ENCODE measurements at places on chromosomes 5 and 9.

- DNase-seq: no peak
These were observed 15.0 kb upstream of the MRNIP start for GRCh38 chr5:179873588-179874110.

GRCh38 chr5:149583394-149583793, 2.1 kb downstream of the ARHGEF37 start:
- DNase-seq: no peak

DNA sequence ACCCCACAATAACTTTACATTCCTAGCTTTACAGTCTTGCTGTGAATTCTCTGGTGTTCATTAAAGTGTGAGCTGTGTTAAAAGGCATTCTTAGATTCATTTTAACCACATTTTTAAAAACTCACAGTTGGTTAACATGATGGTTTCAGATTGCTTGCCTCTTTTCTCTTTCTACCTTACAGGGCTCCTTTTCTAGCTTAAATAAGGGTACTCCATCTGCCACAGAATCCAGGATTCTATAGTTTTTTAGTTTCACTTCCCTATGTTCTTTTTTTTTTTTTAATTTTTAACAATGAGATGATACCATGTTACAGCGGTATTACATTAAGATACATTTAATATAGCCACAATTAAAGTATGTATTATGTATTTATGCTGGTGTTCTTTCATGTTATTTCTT, 3.9 kb upstream of the FBXO4 start:
- DNase-seq: no peak

- DNase-seq: no peak
These were observed 127.5 kb upstream of the IRX4 start for GRCh38 chr5:2009986-2010914.

GRCh38 chr5:116542619-116543018, 32.0 kb downstream of the SEMA6A start:
- DNase-seq: no peak

GRCh38 chr5:179060116-179061008, at the start of gene ZNF354C:
ZNF354C (plus strand) TSS chr5:179060373; CDS start chr5:179062069, 1,696 bp downstream.
- DNase-seq: peak; percentile 77

DNA sequence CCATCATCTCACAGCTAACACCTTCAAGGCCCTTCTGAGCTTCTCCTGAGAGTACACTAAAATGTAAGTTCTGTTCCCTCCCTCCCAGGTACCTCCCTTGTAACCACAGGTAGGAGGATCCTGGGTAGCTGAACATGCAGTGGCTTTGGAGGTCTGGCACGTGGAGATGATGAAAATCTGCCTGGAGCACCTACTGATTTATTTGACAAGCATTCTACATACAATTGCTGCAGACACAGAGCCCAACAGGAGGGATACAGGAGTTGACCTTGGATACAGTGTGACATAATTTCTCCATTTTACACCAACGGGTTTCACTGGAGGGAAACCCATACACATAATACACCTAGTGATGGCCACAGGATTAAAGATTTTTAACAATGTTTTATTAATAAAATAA, 478.7 kb downstream of the SEMA5A start:
- no peak for DNase-seq

- DNase-seq: no peak
These were observed 6.4 kb upstream of the JMY start for GRCh38 chr5:79229357-79230174.

DNA sequence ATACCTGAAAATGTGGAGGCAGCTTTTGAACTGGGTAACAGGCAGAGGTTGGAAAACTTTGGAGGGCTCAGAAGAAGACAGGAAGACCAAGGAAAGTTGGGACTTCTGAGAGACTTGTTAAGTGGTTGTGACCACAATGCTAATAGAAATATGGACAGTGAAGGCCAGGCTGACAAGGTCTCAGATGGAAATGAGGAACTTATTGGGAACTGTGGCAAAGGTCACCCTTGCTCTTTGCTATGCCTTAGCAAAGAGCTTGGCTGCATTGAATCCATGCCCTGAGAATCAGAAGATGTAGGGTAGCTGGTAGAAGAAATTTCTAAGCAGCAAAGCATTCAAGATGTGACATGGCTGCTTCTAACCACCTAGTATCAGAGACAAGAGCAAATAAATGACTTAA, 244.4 kb upstream of the ADRA1B start:
- DNase-seq: no peak

- DNase-seq: no peak
These were observed 227.6 kb upstream of the IRX4 start for GRCh38 chr5:2110137-2110933.

DNA sequence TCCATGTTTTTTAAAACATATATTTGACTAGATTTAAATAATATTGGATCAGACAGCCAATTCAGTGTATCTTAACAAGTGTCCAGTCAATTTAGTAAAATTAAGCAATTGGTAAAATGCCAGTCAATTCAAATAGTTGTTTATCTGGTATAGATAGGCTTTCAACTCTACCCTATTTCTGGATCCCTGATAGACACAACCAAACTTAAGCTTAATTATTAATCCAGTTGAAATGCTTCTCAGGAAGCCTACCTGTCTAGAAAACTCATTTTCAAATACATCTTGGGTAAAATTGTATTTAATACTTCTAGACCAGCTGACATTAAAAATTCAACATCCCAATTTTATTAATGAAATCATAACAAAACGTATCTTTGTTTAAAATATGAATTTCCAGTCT, 710.8 kb upstream of the GRAMD2B start:
- no peak for DNase-seq

DNA sequence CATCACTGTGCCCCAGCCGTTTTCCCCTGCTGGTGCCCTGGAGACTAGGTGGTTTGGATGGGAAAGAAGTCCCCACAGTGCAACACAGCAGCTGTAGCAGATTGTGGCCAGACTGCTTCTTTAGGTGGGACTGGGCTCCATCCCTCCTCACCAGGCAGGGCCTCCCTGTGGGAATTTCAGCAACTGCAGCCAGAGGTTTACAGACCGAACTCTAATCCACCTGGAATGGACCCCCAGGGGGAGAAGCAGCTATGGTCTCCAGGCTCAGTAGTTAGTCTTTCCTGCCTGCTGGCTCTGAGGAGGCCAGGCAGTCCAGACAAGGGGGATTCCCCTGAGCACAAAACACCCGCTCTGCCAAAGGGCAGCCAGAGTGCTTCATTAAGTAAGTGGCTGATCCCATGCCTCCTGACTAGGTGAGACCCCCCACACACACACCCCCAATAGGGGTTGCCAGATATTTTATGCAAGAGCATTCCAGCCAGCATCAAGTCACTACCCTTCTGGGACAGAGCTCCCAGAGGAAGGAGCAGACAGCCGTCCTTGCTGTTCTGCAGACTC, 188.9 kb downstream of the SGCD start:
- DNase-seq: no peak

GRCh38 chr5:68452286-68452685, 236.7 kb downstream of the PIK3R1 start:
- no peak for DNase-seq

DNA sequence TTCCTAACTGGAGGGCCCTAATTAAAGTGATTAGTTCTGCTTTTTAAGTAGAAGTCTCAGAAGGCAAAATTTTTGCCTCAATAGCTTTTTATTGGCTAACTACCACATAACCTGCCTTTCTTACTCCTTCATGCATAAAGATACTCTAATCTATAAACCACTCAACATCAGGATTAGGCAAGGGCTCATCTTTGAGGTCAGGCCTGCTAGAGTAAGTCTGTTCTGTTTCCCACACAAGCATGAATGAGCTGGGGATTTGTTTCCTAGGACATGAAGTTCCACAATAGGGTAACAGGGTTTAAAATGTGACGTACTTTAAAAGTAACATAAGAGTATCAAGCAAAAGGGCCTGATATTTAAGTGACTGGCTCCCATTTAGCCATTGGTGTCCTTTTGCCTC, 522.7 kb upstream of the TYRP1 start:
- no peak for DNase-seq

GRCh38 chr9:33676746-33677505, 118.4 kb upstream of the PRSS3 start:
- peak; percentile 3 for DNase-seq

DNA sequence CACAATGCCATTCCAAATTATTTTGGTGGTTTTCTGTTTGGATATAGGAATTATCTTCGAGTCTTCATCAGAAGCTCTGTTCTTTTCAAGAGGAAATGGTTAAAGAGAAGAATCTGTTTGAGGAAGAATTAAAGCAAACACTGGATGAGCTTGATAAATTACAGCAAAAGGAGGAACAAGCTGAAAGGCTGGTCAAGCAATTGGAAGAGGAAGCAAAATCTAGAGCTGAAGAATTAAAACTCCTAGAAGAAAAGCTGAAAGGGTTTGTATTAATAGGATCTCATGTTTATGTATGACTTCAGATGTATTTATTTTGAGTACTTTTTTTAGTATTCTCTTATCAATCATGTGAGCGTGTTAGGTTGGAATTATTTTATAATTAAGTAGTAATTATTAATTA, 15.0 kb downstream of the HMMR start:
- no peak for DNase-seq

- DNase-seq: no peak
These were observed 188.7 kb downstream of the EBF1 start for GRCh38 chr5:158910782-158911692.

- no peak for DNase-seq
These were observed 9.8 kb upstream of the TLX3 start for GRCh38 chr5:171299228-171299627.

DNA sequence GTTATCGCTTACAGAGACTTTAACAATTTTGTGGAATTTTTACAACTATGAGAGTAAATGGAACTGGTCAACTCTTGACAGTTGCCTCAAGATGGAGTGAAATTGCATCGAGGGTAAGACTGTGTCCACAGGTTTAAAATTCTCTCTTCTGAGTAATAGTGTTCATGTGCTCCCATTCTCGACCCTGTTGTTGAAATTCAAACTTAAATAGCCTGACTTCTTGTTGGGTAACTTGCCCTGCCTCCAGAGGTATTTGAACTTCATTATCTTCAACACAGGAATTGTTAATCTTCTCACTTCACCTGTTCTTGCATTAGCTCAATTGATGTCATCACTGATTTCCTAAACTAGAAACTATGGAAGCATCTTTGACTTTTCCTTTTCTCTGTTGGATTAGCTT, 77.5 kb downstream of the PIP5K1B start:
- no peak for DNase-seq

DNA sequence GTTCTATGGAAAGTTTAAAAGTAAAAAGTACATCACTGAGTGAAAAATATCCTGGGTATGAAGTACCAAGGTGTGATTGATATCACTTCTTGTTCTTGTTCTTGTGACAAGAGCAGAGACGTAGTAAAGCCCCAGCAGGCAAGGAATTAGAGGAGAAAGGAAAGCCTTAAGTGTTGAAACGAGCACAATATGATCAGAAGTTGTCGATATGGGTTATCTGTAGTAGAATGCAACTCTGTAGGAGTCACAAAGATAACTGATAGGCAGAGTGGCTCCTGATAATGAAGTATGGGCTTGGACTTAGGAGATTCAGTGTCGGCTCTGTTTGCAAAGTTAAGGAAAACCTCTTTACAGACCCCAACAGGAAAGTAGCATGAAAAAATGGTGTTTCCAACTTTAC, 1179.1 kb downstream of the DTWD2 start:
- DNase-seq: no peak

GRCh38 chr9:20729523-20729922, 45.5 kb downstream of the FOCAD start:
- no peak for DNase-seq

GRCh38 chr5:126044111-126044668, 379.0 kb upstream of the GRAMD2B start:
- DNase-seq: no peak

DNA sequence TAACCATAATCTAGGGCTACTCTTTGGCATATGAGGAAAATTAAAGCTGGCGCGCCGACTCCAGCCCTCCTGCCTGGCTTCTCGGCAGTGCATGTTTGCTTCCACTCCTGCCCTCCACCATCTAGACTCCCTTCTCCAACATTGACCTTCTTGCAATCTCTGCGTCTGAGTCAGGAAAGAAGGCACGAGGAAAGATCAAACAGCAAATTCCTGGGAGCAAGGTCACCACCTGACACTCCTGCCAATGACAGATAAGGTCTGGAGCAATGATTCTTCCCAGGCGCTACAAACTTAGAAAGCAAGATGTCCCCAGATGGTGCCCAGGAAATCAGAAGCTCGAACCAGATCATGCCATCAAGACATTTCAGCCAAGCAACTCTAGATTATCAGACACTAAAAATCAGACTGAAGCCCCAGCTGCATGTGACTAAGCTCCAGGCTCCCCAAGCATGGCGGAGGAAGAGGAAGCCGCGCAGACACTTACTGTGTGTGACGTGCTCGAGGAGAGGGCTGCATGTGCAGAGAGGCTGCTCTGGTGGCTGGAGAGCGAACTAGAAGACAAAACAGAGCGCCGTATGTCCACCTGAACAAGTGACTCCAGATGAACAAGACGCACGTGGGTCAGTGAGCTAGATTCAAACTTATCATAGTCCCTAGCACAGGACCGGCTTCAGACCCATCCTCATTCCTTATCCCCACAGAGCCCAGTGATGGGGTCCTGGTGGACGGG, 115.3 kb downstream of the UBE2R2 start:
- no peak for DNase-seq

GRCh38 chr5:149288436-149288835, 16.8 kb downstream of the AFAP1L1 start:
- no peak for DNase-seq

GRCh38 chr5:155897761-155898160, 429.2 kb upstream of the SGCD start:
- DNase-seq: no peak

- no peak for DNase-seq
These were observed 1.2 kb downstream of the FSD1L start for GRCh38 chr9:105449081-105449480.

- peak; percentile 43 for DNase-seq
These were observed 8.4 kb upstream of the SETD9 start for GRCh38 chr5:56900858-56901578.

DNA sequence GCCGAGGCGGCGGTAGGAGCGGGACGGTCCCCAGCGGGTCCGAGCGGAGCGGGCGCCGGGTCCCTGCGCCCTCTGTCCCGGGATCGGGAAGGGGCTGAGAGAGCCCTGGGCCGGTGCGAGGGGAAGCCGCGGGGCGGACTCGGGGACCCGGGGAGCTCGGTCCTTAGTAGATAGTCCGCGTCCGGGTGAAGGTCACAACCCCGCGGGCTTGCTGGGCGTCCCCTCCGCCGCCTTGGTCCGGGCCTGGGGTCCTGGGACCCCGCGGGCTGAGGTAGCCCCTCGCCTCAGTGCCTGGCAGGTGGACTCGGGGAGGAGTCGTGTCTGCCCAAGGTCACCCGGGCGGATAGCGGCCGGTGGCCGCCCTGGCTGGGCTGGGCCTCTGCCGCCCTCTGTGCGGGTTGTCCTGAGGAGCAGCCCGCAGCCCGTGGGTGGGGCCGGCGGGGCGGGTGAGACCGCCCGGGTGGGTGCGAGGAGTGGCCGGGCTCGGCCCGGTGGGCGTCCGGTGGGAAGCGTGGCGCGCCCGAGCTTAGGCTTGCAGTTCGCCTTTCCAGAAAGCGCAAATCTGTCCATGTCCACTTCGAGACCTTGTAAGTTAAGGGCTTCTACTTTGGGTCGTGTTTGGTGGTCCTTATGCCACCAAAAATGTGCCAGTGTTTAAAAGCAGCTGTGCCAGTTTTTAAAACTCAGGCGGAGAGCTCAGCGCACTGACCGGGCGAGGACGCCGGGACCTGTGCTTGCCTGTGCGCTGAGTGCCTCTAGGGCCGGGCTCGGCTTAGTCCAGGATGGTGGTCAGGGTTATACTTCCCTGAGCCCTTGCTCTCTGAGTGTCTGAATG, 554 bp downstream of the SDHA start:
- DNase-seq: peak; percentile 6

GRCh38 chr9:137678202-137678601, 59.4 kb downstream of the EHMT1 start:
- no peak for DNase-seq

- no peak for DNase-seq
These were observed 414.1 kb downstream of the ARHGEF28 start for GRCh38 chr5:74040065-74040551.
